ENCODE measurements at places on chromosomes 5 and 9. TPM values are rescaled to one million over a fixed set of nuclear protein-coding genes. Genes with fewer than 3 reads are reported as not detected.

GRCh38 chr5:7329712-7330111, 66.2 kb upstream of the ADCY2 start:
- H3K27ac ChIP-seq = no peak overlapping the region
- no peak for DNase-seq
- H3K4me1 ChIP-seq = no peaks in the 10 kb centered on the region
- no peaks in the 10 kb centered on the region for H3K36me3 ChIP-seq

GARIN3 gene
- total RNA-seq = not detected

GPR150 gene
- total RNA-seq = 0.24 TPM

- no peak for DNase-seq
- no peak overlapping the region for H3K27ac ChIP-seq
- no peaks in the 10 kb centered on the region for H3K4me1 ChIP-seq
Observed at GRCh38 chr9:135320943-135321342, 158.6 kb upstream of the PPP1R26 start.

DNA sequence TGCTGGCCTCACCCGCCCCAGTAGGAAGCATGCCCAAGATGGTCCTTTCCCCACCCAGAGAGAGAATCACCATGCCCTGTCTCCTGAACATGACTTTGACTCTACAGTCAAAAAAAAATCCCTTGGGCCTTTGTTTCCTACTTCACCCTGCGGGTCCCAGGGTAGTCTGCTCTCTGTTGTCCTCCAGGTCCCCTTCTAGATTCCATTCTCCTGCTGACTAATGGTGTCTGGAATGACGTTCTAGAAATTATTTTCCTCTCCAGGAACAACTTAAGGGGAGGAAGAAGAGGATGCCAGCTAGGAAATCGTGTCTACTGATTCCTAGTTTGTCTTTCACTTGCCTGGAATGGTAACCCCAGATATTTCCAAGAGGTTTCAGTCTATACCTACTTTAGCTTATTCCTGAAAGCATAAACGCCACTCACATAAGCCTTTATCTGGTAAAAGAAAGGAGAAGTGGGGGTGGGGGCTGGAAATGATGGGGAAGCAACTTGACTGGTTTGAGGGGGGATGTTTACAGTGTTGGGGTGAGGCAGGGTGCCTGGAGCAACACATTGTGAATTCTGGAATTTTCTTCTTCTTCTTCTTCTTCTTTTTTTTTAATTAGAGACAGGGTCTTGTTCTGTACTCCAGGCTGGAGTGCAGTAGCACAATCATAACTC, 93.9 kb downstream of the SNX18 start:
- H3K4me3 ChIP-seq = no peak overlapping the region
- no peaks in the 10 kb centered on the region for H3K36me3 ChIP-seq
- H3K27ac ChIP-seq = no peak overlapping the region
- H3K4me1 ChIP-seq = peaks cover 8% of the 10 kb centered on the region
- H3K27me3 ChIP-seq = no peaks in the 10 kb centered on the region

DNA sequence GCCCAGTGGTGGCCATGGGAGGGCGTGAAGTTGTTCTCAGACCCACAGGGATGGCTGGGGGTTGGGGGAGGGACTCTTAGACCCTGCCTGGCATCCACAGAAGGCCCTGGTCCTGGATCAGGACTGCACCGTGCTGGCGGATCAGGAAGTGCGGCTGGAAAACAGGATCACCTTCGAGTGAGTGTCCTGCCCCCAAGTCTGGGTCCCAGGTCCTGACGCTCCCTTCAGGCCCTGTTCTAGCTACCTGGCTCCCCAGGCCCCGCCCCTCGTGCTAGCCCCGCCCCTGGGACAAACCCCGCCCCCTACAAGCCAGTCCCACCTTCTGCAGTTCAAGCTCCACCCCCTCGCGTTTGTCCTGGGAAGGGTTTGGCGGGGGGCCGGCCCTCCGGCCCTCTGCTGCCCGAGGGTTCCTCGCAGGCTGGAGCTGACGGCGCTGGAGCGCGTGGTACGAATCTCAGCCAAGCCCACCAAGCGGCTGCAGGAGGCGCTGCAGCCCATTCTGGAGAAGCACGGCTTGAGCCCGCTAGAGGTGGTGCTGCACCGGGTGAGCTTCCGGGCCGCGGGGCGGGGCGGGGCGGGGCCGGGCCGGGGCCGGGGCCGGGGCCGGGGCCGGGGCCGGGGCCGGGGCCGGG, 12.9 kb downstream of the RGS14 start:
- H3K4me1 ChIP-seq = peaks cover 20% of the 10 kb centered on the region
- peak; percentile 78 for DNase-seq
- H3K27ac ChIP-seq = no peak overlapping the region
- H3K4me3 ChIP-seq = peak overlapping the region; percentile 53
- H3K36me3 ChIP-seq = peaks cover 19% of the 10 kb centered on the region
- H3K27me3 ChIP-seq = no peaks in the 10 kb centered on the region

GFI1B gene
- total RNA-seq = not detected

DNA sequence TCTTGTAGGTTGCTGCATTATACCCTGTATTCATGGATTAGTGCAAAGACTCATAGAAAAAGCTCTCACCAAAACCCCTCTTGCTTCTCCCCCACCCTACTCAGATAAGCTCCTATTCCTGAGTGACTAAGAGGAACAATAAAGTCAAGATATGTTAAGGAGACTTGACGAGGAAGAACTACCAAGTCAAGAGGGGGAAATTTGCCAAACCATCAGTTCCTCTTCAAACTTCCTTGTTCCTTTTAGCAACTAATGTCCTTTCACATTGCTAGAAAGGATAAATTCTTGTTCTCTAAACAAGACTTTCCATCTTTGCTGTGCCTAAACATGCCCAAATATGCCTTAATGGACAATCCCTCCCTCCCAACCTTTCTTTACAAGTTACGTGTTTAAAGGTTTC, 27.0 kb downstream of the CNOT8 start:
- no peak overlapping the region for H3K4me3 ChIP-seq
- no peaks in the 10 kb centered on the region for H3K4me1 ChIP-seq
- no peaks in the 10 kb centered on the region for H3K27me3 ChIP-seq

DNA sequence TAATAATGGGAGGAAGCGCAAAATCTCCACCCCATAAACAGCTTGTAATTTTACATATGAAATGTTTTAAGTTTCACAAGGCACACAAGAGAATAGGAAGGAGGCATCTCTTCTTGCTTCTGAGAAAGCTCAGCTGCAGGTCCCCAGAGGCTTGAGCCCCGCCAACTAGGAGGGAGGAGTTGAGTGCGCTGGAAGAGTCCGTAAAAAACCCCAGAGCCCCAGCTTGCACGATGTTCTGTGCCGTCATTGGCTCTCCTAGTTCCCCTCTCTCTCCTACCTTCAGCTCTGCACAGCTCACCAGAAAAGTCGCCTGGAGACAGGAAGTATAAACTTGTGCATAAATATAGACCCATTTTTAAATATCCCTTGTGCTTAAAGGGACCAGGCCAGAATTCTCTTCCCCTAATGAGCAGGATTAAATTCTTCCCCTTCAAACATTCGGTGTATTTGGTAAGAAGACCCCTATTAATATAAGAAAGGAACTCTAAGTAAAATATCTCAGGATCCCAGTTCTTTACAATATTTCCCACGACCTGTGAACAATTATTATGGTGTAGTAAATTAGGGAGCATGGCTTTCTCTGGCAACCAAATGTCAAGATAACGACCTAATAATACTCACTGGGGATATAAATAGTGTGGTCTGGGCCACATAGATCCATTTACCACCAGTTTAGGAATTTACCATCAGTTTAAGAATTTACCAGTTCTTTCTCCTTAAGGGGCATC, 13.7 kb downstream of the GLRX start:
- no peak overlapping the region for H3K4me3 ChIP-seq
- no peak for DNase-seq
- peaks cover 63% of the 10 kb centered on the region for H3K4me1 ChIP-seq
- H3K36me3 ChIP-seq = peaks cover 5% of the 10 kb centered on the region
- no peaks in the 10 kb centered on the region for H3K27me3 ChIP-seq

All from Calu3 (cell line).